NCI-H2081 treated with DMSO at 0.1 percent for 48 hours (cell line): ENCODE measurements at places on chromosomes 1 and 21.

DNA sequence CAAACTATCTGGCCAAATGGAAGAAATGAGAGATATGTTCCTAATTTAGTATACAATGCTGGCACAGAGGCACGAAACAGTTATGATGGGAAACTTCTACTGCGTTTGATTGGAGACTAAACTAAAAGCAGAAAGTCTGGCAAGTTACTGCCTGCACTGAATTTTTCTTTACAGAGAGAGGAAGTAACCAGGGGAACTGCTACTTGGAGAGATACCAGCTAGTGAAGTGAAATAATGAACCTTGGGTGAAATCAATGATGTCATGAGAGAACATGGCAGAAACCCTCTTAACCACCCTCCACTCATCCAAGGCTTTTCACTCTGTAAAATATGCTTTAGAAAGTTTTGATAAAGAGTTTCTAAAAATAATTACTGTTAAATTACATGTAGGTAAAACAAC, 29.3 kb downstream of the NIBAN1 start:
- no peak for DNase-seq

GRCh38 chr1:23184212-23184934, 15.7 kb upstream of the LUZP1 start:
- no peak for DNase-seq

GRCh38 chr21:45913886-45914285, 67.7 kb upstream of the COL6A1 start:
- DNase-seq: no peak

DNA sequence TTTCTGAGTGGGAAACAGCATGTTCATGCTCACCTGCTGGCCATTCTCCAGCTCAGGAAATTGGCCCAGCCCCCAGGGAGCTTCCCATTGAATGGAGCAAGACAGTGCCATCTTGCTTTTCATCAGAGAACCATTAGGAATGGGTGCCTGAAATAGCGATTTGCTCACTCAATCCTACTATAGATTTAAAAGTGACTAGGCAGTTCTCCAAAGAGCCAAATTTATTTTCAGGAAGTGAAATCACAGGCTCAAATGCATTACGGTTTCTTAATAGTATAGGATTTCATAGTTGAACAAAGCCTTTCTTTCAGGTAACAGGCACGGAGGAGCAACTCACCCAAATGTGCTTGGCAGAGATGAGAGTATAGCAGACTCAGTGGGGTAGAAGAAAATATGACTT, 272.1 kb downstream of the GRIK1 start:
- DNase-seq: no peak

DNA sequence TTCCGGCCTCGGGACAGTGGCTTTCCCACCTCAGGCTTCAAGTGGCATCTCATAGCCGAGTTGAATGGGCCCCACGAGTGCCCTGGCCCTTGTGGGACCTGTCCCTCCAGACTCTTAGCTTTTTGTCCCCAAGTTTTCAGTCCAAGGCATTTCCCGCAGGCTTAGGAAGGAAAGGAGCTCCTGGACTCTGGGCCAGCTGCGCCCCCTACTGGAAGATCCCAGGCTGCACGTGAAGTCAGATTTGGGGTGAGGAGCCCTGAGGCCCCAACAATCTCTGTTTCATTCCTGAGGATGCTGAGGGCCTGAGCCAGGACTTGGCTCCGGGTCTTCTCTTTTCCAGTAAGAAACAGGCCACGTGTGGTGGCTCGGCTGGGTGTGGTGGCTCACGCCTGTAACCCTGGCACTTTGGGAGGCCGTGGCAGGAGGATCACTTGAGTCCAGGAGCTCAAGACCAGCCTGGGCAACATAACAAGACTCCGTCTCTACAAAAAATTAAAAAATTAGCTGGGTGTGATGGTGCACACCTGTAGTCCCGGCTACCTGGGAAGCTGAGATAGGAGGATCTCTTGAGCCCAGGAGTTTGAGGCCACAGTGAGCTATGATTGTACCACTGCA, 67.4 kb downstream of the ARHGEF10L start:
- no peak for DNase-seq

- DNase-seq: no peak
These were observed 544.0 kb downstream of the LMO4 start for GRCh38 chr1:87872692-87873091.

DNA sequence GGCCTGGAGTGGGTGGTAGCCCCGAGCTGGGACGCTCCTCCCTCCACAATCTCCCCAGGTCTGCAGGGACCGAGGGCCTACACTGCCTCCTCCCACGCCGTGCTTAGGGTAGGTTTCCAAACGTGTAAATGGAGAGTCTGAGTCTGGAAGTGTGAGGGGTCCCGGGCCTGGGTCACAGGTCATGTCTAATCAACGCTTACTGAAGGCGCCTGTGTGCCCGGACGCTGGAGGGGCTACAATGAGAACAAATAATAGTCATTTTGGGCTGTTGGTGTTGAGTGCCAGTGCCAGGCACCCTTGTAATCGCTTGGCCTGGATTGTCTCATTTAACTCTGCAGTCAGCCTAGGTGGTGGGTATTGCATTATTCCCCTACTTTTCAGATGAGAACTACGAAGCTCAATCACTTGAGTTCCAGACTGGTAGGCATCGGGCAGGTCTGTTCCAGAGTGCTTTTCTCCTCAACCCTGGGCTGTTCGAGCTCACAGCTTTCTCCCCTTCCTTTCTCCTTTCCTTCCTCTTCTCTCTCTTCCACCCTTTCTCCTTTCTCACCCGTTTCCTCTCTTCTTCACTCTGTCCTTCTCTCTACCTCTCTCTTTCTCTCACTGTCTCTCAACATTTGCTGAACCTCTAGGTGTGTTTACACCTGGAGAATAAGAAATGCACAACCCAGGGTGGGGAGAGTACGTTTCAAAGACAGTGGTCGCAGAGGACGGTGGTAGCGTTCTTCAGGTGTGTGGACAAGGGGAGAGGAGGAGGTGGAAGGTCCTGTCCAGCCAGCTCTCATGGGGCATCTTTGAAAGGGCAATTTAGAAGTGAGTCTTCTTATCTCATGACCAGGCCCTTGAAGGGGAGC, 883 bp downstream of the SLC66A1 start:
- DNase-seq: no peak

- DNase-seq: no peak
These were observed at the start of gene KCNA10 for GRCh38 chr1:110519125-110519810. Gene KCNA10 (minus strand): TSS chr1:110519175. CDS start chr1:110518787, 388 bp downstream.

DNA sequence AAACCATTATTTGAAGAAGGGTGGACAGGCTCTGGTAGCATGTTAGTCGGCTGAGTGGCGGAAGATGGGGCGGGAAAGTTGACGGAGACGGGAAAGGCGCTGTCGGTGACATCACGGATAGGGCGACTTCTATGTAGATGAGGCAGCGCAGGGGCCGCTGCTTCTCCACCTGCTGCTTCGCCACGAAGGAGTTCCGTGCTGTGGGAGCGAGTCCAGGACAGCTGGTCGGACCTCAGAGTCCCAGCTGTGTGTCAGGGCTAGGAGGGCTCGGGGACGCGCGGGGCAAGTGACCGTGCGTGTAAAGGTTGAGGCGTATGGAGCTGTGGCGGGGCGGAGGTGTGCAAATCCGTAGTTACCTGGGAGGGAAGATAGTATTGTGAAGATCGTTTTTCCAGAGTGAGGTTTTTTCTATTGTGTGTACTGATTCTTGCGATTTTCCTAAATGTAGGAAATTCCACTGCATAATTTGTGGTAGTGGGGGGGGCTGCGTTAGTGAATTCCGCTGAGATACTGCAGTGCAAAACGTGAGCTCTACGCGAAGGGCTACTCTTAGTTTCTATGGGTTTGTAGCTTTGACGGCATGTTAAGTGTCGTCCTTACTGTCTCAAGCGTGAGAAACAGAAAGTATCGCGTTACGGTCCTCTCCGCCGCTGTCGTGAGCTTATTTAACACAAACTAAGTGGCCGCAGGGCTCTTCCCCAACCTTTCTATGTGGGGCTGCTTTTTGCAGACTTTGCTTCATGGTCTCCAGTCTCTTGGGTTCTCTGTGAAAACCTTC, 111.2 kb upstream of the NBPF11 start:
- DNase-seq: peak; percentile 86

- no peak for DNase-seq
These were observed 2.7 kb downstream of the PPFIA4 start for GRCh38 chr1:203028784-203029553.

DNA sequence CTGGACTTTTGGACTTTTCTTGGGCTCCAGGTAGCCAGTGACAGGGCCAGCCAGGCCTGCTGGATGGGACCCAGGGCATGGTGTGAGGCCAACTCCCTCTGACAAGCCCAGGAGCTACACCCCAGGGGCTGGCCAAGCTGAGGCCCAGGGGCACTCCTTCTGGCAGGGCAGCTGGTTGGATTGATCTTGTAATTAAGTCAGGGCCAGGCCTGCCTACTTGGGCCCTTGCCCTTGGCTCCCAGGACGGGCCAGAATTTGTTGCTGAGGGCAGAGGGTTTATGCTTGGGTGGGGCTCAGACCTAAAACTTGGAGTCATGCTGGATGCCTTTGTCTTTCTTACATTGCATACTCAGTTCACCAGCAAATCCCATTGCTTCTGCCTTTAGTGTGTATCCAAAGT, 20.7 kb downstream of the KCNA2 start:
- DNase-seq: no peak

DNA sequence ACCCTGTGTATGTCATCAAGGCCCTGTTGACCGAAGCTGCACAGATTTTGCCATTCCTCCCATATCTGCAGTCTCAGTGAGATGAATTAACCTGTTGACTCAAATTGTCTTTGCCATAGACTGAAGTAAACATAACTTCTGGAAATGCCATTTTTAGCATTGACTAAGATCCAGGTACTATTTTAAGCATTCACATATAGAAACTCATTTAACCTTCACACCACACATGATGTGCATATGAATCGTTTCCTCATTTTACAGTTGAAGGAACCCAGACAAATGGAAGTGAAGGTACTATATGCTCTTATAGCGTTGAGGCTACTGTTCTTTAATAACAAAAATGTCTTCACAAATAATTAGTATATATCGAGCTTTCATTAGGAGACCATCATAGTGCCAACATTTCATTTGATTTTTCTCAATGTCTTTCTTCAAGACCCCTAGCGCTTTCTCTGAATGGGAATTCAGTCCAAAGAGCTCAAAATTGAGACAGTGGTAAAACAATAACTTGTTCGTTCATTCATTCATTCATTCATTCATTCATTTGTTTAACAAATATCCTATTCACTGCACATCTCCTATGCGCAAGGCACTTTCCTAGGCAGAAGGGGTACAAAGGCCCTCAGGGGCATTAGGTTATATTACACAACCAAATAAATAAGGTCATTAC, 444.7 kb downstream of the ADGRL2 start:
- DNase-seq: no peak

DNA sequence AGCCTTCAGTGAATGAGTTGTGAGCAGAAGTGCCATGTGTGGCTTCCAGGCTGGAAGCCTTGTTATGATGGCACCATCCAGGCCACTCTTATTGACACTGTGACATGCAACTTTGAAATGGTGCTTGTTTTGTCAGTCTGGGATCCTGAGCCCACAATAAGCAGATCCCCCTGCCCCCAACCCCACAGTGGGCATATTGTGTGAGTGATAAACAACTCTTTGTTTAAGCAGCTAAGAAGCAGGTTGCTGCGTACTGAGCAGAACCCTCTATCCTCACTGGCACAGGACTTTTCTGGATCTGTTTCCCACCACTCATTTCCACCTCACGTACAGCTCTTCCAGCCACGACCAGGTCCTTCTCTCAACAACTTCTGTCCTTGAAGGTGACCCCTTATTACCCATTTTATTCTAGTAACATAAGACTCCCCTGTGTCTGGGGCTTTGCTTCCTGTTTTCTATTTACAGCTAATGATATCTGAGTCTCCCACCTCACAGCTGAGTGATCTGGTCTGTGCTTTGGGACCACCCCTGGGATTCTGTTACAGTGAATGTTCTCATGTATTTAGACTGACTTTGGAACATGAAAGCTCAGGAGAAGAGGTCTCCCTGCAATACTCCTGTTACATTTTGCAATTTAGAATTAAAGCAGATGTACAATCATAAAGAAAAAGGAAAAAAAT, 375.5 kb downstream of the PCP4 start:
- DNase-seq: no peak

DNA sequence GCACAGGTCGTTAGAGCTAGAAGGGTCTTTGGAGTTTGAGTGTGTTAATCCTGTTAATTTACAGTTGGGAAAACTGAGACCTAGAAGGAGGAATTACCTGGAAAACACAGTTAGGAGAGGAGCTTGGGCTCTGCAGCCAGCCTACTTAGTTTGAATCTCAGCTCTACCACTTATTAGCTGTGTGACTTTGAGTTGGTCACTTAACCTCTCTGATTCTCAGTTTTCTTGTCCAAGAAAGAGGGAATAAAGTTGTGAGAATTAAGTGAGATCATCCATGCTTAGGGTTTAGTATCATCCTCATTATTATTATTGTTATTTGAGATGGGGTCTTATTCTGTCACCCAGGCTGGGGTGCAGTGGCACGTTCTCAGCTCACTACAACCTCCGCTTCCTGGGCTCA, 5.4 kb upstream of the HTR1D start:
- DNase-seq: no peak

DNA sequence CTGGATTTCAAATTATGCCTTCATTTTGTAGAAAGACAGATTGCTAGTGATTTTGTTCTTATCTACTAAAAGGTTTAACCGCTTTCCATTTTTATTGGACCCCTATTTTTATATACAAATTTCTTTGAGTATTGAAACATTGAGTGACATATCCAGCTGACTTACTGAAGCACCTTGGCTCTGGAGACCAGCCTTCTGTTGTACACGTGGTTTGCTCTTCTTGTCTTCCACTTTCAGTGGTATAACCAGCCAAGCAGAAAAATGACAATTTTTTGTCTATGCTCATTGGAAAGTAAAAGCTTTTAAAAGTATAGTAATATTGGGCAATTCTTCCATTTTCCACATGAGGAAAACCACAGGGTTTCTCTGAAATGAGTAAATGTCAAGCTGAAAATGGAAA, 4.4 kb downstream of the F13B start:
- DNase-seq: no peak

GRCh38 chr1:201500670-201501120, 6.2 kb downstream of the CSRP1 start:
- no peak for DNase-seq
